ENCODE measurements at places on chromosomes 4 and X.

GRCh38 chr4:54395013-54395527 is 166.0 kb downstream of the PDGFRA start:
- H3K4me1 ChIP-seq: no peaks in the 10 kb centered on the region
- DNase-seq: no peak
- H3K4me3 ChIP-seq: no peak overlapping the region
- no peaks in the 10 kb centered on the region for H3K36me3 ChIP-seq

DNA sequence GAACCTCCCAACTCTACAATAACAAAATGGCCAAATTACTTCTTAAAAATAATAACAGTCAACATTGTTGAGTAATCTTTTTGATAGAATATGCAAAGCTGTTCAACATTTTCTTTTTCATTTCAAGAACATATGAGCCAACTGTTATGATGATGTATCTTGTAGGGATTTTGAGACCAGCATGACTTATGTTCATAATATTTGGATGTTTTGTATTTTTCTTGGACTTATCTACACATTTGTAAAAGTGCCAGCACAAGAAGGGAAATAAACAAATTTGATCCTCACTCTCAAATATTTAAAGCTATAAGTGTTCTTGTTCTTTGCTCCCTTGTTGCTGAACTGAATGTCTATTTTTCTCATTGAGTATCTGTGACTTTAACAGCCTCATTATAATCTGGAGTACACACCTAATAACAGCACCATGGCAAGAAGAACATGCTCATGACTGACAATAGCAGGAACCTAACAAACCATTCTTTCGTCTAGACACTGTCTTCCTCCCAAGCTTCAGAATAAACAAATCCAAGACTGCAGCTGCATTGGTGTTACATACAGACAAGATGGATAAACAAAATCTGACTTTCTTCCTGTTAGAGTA is 1049.7 kb downstream of the FAT4 start:
- no peaks in the 10 kb centered on the region for H3K36me3 ChIP-seq
- no peaks in the 10 kb centered on the region for H3K4me1 ChIP-seq
- no peak for DNase-seq
- no peak overlapping the region for H3K4me3 ChIP-seq
- H3K27ac ChIP-seq: no peak overlapping the region
- no peaks in the 10 kb centered on the region for H3K27me3 ChIP-seq

- no peak for DNase-seq
- no peaks in the 10 kb centered on the region for H3K27me3 ChIP-seq
- no peaks in the 10 kb centered on the region for H3K4me1 ChIP-seq
- H3K4me3 ChIP-seq: no peak overlapping the region
- H3K27ac ChIP-seq: no peak overlapping the region
These were observed 277.2 kb downstream of the HS3ST1 start for GRCh38 chr4:11151500-11151899.

GRCh38 chr4:93201471-93202096 is 627.0 kb upstream of the ATOH1 start:
- no peaks in the 10 kb centered on the region for H3K36me3 ChIP-seq
- no peaks in the 10 kb centered on the region for H3K27me3 ChIP-seq
- no peak for DNase-seq
- H3K27ac ChIP-seq: no peak overlapping the region
- no peaks in the 10 kb centered on the region for H3K4me1 ChIP-seq
- H3K4me3 ChIP-seq: no peak overlapping the region

DNA sequence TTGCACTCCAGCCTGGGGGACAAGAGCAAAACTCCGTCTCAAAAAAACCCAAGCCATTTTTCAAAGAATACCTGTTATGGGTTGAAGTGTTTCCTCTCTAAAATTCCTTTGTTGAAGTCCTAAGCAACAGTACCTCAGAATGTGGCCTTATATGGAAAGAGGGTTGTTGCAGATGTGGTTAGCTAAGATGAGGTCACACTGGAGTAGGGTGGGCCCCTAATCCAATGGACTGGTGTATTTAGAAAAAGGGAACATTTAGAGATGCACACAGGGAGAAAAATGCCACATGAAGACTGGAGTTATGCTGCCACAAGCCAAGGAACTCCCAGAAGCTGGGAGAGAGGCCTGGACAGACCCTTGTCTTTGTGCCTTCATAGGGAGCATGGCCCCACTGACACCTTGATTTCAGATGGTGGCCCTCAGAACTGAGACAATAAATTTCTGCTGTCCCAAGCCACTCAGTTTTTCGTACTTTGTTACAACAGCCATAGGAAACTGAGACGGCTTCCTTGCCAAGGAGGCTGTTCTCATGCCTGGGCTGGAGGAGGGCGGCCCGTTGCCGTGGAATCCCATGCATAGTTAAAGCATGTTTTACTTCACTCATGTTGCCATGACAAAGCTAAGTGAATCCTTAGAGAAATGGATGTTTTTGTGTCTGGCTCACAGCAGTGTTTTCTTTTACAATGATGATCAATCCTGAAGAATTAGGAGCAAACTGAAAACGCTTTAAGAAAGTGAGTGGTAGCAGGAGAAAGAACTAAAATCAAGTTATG is 16.5 kb downstream of the TRAPPC2 start:
- no peak for DNase-seq
- no peak overlapping the region for H3K27ac ChIP-seq
- H3K4me3 ChIP-seq: no peak overlapping the region
- H3K36me3 ChIP-seq: peaks cover 13% of the 10 kb centered on the region
- no peaks in the 10 kb centered on the region for H3K27me3 ChIP-seq

DNA sequence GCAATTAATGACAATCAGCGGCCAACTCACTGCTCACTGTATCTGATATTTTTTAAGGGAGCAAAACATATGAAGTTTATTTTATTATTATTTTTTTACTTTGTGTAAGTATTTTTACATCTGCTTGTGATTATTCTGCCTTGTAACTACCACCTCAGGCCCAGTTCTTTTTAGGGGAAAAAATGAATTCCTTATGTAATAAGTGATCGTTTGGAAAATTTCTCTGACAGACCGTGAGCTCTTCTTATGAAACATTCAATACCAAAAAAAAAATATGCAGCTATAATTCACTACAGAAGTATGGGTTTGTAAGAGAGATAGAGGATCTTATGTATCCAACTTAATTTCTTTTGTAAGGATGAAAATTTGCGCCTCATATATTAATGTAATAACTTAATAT is 33.5 kb upstream of the STOX2 start:
- H3K36me3 ChIP-seq: no peaks in the 10 kb centered on the region
- no peaks in the 10 kb centered on the region for H3K4me1 ChIP-seq
- no peak overlapping the region for H3K27ac ChIP-seq
- H3K4me3 ChIP-seq: no peak overlapping the region
- H3K27me3 ChIP-seq: peaks cover 4% of the 10 kb centered on the region
- DNase-seq: no peak

DNA sequence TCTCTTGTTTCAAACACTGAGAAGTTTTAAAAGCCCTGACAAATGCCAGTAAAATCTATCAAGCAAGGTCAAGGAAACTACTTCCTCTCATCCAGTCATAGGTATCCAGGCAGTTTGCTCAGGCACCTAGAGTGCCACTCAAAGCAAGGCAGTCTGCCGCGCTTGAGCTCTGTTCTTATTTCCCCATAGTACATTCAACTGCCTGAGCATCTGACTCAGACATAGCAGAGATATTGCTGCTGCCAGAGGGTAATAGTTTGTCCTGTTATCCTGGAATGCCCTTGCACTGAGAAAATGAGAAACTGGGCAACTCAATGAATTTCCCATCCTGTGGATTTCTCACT is 16.1 kb upstream of the ATP8A1 start:
- H3K36me3 ChIP-seq: no peaks in the 10 kb centered on the region
- DNase-seq: no peak
- no peak overlapping the region for H3K4me3 ChIP-seq
- H3K4me1 ChIP-seq: peaks cover 4% of the 10 kb centered on the region
- no peaks in the 10 kb centered on the region for H3K27me3 ChIP-seq

- no peak for DNase-seq
- H3K4me1 ChIP-seq: peaks cover 16% of the 10 kb centered on the region
- H3K27ac ChIP-seq: no peak overlapping the region
These were observed 124.4 kb downstream of the ZNF827 start for GRCh38 chr4:145814246-145814645.

GRCh38 chr4:98516441-98517217 is 141.8 kb downstream of the TSPAN5 start:
- H3K4me1 ChIP-seq: peaks cover 6% of the 10 kb centered on the region
- H3K4me3 ChIP-seq: no peak overlapping the region
- H3K27ac ChIP-seq: no peak overlapping the region
- DNase-seq: no peak

DNA sequence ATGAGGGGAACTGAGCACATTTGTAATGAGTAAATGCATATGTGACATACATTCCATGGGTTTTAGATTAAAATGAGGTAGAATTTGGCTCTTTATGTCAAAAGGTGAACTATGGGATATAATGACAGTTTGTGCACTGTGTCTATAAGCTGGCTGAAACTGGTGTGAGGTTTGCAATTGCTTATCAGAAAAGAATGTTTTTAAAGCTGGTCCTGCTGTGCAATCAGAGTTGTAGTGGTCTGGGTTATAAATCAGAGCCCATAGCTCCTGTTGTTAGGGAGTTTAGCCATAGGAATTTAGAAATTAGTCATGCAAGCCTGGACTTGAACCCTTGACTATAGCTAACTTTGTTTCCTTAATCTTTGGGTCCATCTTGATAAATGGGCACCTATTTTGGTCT is 23.1 kb upstream of the GATB start:
- H3K4me3 ChIP-seq: no peak overlapping the region
- H3K4me1 ChIP-seq: no peaks in the 10 kb centered on the region
- no peaks in the 10 kb centered on the region for H3K27me3 ChIP-seq
- DNase-seq: no peak
- H3K27ac ChIP-seq: no peak overlapping the region

DNA sequence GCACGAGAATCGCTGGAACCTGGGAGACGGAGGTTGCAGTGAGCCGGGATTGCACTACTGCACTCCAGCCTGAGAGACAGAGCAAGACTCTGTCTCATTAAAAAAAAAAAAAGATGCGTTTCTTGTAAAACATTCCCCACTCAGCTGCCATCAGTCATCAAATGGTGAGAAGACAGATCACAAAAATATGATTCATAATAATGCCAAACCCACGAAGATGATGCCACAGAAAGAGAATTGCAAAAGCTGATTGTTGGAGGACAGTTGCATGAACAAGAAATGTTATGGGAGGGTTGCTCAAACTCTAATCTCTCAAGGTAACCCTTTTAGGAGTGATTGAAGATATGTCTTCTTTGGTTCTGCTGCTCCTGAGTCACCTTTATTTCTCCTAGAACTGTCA is 21.4 kb upstream of the SMIM14 start:
- H3K27me3 ChIP-seq: no peaks in the 10 kb centered on the region
- no peak overlapping the region for H3K4me3 ChIP-seq
- no peaks in the 10 kb centered on the region for H3K36me3 ChIP-seq
- H3K27ac ChIP-seq: no peak overlapping the region

- H3K27ac ChIP-seq: no peak overlapping the region
- H3K4me3 ChIP-seq: no peak overlapping the region
- H3K4me1 ChIP-seq: no peaks in the 10 kb centered on the region
- no peaks in the 10 kb centered on the region for H3K27me3 ChIP-seq
These were observed 7.0 kb downstream of the TEX11 start for GRCh38 chrX:70901465-70901864.

- no peaks in the 10 kb centered on the region for H3K4me1 ChIP-seq
- no peaks in the 10 kb centered on the region for H3K27me3 ChIP-seq
- no peaks in the 10 kb centered on the region for H3K36me3 ChIP-seq
- H3K27ac ChIP-seq: no peak overlapping the region
- no peak overlapping the region for H3K4me3 ChIP-seq
These were observed 202.2 kb downstream of the QDPR start for GRCh38 chr4:17309567-17310268.

- no peak overlapping the region for H3K4me3 ChIP-seq
- H3K36me3 ChIP-seq: no peaks in the 10 kb centered on the region
- H3K27me3 ChIP-seq: no peaks in the 10 kb centered on the region
These were observed 24.3 kb upstream of the PGM2 start for GRCh38 chr4:37802068-37802666.

DNA sequence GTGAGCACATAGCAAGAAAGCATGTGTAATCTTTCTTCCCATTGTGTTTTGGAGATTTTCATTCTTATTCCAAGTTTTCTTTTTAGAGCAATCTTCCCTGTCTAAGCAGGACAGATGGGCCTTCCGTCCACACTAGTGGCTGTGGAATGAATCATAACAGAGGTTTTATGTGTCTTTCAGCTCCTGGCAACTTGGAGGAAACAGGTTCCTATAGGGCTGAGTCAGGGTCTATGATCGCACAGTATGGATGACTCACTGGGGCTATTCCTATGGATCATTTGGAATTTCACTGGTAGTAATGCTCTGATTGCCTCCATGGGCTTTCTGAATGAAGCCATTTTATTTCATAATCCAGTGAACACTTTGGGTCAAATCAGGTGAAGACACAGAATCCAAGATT is 51.8 kb upstream of the CBLL2 start:
- H3K4me1 ChIP-seq: no peaks in the 10 kb centered on the region
- H3K27ac ChIP-seq: no peak overlapping the region
- no peaks in the 10 kb centered on the region for H3K27me3 ChIP-seq
- H3K4me3 ChIP-seq: no peak overlapping the region
- DNase-seq: no peak

GRCh38 chr4:184599492-184600135 is 49.6 kb downstream of the CASP3 start:
- no peaks in the 10 kb centered on the region for H3K4me1 ChIP-seq
- H3K4me3 ChIP-seq: no peak overlapping the region
- no peak overlapping the region for H3K27ac ChIP-seq
- H3K36me3 ChIP-seq: no peaks in the 10 kb centered on the region
- DNase-seq: no peak
- no peaks in the 10 kb centered on the region for H3K27me3 ChIP-seq

- H3K27ac ChIP-seq: no peak overlapping the region
- H3K4me3 ChIP-seq: no peak overlapping the region
These were observed 162.8 kb downstream of the PPP1R2C start for GRCh38 chrX:42615161-42615563.

GRCh38 chrX:119211649-119212014 is 24.5 kb upstream of the PGRMC1 start:
- DNase-seq: no peak
- H3K4me3 ChIP-seq: no peak overlapping the region
- H3K36me3 ChIP-seq: no peaks in the 10 kb centered on the region
- no peaks in the 10 kb centered on the region for H3K27me3 ChIP-seq
- H3K27ac ChIP-seq: no peak overlapping the region
- H3K4me1 ChIP-seq: no peaks in the 10 kb centered on the region

- no peaks in the 10 kb centered on the region for H3K36me3 ChIP-seq
- H3K4me1 ChIP-seq: no peaks in the 10 kb centered on the region
- H3K27me3 ChIP-seq: no peaks in the 10 kb centered on the region
- no peak for DNase-seq
- peak overlapping the region; percentile 75 for H3K4me3 ChIP-seq
- no peak overlapping the region for H3K27ac ChIP-seq
These were observed 1.1 kb downstream of the POLA1 start for GRCh38 chrX:24694825-24695224.

- H3K27me3 ChIP-seq: no peaks in the 10 kb centered on the region
- no peaks in the 10 kb centered on the region for H3K36me3 ChIP-seq
- no peak for DNase-seq
- no peak overlapping the region for H3K27ac ChIP-seq
- H3K4me1 ChIP-seq: no peaks in the 10 kb centered on the region
These were observed 243.2 kb upstream of the NOCT start for GRCh38 chr4:138772366-138772765.

GRCh38 chr4:1557221-1557597 is 126.9 kb downstream of the FAM53A start:
- DNase-seq: no peak
- H3K27me3 ChIP-seq: no peaks in the 10 kb centered on the region
- no peaks in the 10 kb centered on the region for H3K36me3 ChIP-seq

All from GM12878 (cell line).